GM18507 (cell line): ENCODE measurements at places on chromosomes 13 and 19.

GRCh38 chr13:28955264-28955966 lies 135.3 kb downstream of the MTUS2 start:
- DNase-seq = no peak

- DNase-seq = no peak
Observed at GRCh38 chr13:19069684-19070397, 111.8 kb downstream of the TUBA3C start.

GRCh38 chr19:1471010-1471514 lies 8.0 kb downstream of the C19orf25 start:
- no peak for DNase-seq

DNA sequence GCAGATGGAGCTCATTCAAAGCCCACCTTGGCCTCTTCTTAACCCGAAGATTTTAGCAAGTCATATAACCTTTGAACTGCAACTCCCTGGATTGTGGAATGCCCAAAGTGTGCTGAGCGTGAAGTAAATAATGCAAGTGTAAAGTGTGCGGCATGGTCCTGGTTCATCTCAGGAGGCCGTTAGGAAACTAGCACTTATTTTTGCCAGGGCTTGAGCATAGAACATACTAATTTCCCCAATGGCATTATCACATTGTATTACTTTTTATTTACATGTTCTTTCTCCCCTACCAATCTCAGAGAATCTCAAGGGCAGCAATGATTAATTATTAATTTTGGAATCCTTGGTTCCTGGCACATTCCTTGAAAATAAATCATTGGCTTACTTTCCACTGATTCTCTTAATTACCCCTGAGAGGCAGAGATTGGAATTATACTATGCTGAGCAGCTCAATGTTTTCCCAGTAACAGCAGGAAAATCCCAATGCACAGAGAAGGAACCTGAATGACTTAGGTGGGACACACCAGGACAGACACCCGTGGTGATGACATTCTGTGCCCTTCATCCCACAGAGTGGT lies 128.8 kb upstream of the GJB6 start:
- no peak for DNase-seq

DNA sequence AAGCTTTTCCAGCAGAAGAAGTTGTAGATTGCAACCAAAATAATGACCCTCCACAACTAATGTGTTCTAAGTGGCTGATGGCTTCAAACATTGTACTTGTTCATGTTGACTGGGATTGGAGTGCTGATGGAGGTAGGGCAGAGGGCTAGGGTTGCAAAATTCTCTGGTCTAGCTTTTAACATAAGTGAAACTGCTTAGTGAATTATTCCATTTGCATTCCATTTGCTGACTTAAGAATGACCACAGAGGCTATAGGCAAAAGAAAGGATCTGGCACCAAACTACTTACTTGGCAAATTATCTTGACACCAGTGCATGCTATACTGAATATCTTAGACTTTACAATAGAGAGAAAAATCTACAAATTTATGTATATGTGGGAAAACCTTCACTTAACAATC lies 287.0 kb downstream of the FGF9 start:
- DNase-seq = no peak

- DNase-seq = no peak
Observed at GRCh38 chr13:38173403-38173802, 176.2 kb upstream of the UFM1 start.

DNA sequence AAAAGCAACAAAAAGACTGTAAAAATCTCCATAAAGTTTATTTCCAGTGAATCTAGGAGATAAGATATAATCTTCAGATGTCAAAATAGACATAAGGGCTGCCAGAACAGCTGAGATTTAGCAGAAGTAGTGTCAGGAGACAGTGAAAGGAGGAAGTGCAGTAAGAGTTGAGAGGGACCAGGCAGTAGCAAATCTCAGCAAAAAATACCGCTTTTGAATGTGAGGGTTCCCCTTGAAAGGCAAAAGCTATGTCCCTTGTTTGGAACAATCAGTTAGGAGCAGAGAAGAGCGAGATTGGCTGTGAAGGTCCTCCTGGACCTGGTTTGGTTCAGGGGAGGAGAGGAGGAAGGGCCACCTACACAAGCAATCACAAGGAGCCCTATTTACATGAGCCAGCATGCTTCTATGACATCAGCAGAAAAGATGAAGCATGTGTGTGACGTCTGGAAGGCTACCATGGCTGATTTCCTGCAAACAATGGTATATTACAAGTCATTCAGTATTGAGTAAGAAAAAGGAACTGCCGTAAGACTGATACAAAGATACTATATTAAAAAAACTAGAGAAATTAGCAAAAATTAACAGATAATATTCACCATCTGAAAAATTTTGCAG lies 98.9 kb upstream of the SIAH3 start:
- no peak for DNase-seq

DNA sequence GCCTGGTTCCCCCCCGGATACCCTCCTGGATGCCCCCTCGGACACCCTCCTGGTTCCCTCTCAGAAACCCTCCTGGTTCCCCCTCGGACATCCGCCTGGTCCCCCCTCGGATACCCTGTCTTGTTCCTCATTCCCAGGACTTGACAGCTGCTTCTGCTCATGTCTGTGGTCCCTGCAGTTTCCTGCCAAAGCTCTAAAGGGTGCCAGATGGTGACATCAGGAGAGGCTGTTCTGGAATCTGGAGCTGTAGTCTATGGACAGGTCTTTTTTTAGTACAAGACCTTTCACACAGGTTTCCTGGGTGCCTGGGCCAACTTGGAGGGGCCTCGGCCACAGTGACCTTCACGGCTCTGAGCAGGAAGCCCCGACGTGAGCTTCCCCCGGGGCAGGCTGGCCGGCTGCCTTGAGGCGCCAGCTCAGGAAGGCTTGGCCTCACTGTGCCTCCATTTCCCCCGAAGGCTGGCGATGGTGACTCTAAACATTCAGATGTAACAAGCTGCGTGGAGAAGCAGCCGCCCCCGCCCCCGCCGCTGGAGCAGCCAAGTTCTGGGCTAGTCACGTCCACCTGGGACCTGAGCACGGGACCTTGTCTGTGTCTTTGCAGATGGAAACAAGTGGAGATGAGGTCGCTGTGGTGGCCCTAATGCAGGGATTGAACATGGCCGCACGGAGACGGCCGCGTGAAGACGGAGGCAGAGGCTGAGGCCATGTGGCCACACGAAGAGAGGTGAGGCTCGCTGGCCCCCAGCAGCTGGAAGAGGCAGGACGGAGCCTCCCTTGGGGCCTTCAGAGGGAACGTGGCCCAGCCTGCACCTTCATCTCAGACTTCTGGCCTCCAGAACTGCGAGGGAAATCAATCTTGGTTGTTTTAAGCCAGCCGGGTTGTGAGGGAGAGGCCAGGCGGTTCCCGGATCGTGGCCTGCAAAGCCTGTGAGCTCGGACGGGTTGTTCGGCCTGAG lies 12.7 kb downstream of the SGTA start:
- DNase-seq = no peak
